ENCODE measurements at places on chromosomes 12 and 14.

GRCh38 chr12:120825337-120825736 lies 78.8 kb downstream of the SPPL3 start:
- DNase-seq, result no peak

DNA sequence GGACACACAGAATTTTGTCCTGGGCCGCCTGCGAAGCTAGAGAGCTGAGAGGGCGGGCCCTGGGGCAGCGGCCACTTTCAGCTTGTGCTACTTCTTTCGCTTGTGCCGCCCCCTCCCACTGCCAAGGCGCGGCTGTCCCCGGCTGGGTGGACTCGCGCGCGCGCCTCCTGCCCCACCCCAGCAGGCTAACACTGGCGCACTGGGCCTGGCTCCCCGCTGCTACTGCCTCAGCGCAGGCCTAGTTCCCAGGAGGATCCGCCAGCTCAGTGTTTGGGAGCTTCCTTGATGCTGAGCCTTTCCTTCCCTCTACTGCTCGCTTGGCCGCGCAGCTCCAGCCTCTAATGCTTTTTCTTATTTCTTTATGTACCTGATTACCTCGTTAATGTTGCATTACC lies 27.4 kb upstream of the METAP2 start:
- DNase-seq, result no peak

- DNase-seq, result no peak
Measured at GRCh38 chr12:68100241-68100640, 59.3 kb downstream of the IFNG start.

DNA sequence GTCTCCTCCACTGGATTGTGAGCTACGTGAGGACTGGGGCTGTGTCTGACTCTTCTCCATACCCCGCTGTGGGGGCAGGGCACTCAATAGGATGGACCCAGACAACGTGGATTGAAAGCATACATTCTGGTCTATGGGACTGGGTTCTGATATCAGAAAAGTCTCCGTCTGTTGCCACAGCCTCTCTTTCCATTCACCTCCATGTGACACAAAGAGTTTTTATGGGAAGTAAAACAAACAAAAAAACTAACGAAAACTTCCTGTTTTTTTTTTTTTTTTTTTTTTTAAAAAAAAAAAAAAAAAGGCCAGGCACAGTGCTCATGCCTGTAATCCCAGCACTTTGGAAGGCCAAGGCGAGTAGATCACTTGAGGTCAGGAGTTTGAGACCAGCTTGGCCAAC lies 44.7 kb downstream of the SLC8A3 start:
- peak; percentile 33 for DNase-seq

GRCh38 chr12:113208041-113208934 lies 13.0 kb upstream of the TPCN1 start:
- peak; percentile 70 for DNase-seq

- DNase-seq, result no peak
Measured at GRCh38 chr12:95554532-95555071, 3.3 kb upstream of the USP44 start.

GRCh38 chr12:72275526-72275925 lies 3.4 kb downstream of the TRHDE start:
- DNase-seq, result no peak

DNA sequence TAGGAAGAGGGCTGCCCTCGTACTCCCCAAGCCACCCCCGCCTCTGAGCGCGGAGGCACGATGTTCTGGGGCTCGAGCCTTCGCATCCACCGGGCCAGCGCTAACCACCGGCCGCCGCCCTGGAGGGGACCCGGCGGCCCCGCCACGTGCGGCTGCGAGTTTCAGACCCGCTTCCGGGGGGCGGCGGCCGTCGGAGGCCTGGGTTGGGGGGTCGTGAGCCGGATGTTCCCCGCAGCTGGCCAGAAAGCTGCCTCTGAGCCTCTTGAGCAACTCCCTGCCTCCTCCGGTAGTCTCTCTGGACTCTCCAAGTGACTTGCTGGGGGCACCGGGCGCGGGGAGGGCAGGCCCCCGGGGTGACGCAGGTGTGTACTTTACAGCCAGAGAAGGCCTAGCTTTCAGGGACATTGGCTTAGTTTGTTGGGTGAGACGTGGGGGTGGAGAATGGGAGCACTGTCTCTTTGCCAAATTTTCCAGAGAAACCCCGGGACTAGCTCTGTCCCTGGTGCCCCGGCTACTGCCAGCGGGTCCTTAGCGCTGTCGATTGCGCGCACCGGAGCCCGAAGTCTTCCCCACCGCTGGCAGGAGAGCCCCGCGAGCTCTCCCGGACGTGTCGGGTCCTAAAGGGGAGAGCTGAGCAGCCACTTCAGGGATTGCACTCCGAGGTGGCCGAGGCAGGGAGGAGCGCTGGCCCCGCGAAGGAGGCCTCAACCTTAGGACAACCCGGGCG lies 15.6 kb downstream of the OTX2 start:
- DNase-seq, result no peak

GRCh38 chr12:124036171-124036598 lies 63.2 kb downstream of the ZNF664 start:
- DNase-seq, result no peak

GRCh38 chr14:60803871-60804270 lies 69.3 kb downstream of the MNAT1 start:
- DNase-seq, result no peak

GRCh38 chr12:15608941-15609340 lies 180.2 kb downstream of the EPS8 start:
- DNase-seq, result no peak

- no peak for DNase-seq
Measured at GRCh38 chr12:71011261-71011660, 90.7 kb upstream of the PTPRR start.

DNA sequence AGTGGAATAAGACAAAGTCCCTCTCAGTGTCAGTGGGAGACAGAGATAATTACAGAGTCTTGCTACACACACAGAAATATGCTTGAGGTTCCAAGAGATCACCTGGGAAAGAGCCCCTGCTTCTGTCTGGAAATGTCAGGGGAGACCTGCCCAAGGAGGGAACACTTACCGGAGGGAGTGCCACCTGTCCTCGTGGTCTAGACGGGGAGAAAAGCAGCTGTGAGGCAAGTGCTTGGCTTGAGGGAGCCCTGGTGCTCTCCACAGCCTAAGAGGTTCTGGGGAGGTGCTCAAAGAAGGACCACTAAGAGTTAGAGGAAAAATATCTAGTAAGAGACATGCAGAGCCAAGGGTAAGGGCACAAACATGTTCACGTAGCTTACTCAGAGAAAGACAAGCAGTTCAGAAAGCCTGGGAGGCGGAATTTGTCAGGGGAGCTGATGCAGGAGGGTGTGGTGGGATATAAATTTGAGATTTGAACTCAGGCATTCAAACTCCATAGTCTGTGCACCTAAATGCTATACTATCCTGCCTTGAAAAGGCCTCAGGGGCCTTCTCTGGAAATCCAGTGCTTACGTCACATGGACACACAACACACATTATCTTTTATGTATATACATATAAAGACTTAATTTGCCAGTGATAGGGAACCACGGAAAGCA lies 38.2 kb upstream of the GNPNAT1 start:
- no peak for DNase-seq

DNA sequence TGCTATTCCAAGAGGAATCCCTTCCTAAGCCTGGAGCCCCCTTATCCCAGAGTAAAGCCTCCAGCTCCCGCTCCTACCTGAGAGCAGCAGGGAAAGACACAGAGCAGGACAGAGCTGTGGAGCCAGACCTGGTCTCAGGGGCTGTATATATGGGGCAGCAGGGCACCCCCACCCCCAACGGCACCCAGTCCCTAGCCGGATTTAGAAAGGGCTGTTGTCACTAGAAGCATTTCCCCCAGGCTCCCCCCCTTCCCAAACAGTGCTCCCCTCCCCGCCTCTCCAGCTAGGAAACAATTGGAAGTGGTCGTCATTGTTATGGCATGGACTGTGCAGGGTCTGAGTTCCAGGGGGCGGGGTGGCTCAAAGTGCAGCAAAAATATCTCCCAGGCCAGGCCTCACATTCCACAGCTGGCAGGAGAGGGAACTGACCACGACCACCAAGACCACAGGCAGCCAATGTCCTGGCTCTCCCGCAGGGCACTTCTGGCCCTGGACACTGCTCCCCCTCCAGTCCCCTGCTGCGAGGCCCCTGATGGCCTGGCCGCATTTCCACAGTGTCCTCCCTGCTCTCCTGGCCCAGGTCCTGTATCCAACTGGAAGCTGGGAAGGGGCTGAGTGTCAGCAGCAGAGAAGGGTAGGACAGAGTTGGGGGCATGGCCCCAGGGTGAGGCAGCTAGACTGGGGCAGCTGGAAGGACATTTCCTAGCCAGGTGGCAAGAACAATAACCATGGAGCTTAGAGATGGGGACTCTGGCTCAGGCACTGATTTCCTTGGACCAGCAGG lies at the start of gene MYH7:
TSS of gene MYH7 (minus strand) at position 118 of the 784 bp plus-strand sequence. CDS start 1,928 bp downstream, outside the sequence.
- no peak for DNase-seq

DNA sequence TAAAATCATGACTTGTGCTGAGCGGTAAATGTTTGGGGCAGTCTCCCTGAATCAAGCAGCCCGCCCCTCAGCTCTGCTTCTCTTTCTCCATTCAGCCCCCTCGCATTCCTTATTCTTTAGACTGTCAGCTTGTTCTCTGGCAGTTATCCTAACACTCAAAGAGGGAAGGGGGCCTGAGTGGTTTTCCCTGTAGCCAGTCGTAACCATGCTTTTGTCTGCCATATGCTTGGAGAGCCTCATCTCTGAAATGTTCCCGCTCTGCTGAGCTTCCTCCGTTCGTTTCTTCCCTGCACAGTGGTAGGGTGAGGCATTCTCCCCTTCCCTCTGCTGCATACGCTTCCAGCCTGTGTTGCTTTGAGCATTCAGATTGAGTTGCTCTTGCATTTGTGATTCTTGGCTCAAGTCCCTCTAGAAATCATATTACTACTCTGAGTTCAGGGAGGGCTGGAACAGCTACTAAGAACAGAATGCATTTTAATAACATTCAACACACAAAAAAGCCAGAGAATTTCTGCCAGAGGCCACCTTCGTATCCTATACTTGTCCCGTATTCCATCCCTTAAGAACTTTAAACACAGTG lies 119.7 kb downstream of the FBXL14 start:
- no peak for DNase-seq

DNA sequence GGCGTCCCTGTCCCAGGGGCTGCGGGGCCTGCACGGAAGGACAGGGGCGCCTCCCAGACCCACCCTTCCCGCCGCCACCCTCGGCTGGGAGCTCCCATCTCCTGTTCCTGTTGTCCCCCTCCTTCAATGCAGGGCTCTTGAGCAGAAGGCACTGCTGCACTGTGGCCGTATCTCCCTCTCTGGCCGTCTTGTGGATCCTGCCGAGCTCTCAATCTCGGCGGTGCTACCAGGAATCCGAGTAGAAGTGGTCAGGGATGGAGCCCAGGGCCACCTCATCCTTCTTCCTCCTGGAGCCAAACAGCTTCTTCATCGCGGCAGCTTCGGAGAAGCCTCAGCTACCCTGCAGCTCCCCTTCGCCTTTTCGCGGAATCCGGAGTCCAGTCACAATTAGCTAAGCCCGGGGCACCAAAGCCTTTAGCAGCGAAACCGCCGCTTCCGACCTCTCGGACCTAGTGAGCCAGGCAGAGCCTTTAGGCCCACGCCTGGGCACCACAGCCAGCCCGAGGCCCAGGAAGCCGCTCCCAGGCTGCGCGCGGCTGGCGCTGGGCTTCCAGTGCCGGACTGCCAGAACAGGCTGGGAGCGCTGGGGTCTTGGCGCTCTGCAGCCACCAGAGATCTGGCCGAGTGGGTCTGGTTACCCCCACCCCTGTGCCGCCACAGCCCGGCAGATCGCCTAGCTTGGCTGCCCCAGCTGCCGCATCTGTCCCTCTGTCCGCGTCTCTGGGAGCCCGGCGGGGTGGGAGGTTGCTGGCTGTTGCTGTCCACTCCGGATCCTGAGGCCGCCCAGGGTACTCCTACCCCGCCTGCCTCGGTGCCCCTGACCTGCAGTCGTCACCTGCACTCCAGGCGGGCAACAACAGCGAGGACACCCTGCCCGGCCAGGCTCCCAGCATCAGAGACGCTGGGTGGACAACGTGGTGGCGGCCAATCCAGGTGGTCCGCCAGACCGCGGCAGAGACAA lies 69.1 kb downstream of the ASCL4 start:
- DNase-seq, result no peak

DNA sequence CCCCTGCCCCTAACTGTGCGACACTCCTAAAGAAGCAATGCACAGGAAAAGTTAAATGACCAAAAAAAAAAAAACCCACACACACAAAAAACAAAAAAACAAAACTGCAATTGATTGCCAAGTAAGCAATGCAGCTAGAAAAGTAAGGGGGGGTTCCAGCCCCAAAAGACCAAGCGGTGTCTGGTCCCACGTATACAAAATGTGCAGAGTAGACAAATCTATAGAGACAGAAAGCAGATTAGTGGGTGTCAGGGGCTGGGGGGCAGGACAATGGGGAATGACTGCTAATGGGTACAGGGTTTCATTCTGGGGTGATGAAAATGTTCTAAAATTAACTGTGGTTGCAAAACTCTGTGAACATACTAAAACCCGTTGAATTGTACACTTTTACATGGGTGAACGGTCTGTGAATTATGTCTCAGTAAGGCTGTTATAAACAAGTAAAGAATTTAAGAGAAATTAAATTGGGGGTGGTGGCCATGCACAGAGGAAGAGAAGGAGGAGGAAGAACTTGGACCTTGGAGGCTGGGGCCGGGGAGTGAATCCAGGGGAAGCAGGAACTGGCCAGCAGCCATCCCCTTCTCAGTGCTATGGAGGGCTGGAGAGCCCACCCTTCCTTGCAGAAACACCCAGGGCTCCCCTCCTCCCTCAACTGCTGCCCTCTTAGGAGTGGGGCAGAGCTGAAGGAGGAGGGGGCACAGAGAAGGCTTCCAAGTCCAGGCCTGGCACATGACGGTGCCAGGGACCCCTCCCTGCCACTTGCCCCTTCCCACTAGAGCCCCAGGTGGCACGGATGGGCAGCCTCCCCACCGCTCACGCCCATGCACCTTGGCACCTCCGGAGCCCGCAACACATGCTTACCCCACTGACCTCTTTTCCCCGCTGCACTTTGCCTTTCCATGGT lies 45.4 kb downstream of the KDM2B start:
- peak; percentile 36 for DNase-seq

- DNase-seq, result no peak
Measured at GRCh38 chr14:75928690-75929181, 53.1 kb downstream of the TGFB3 start.

GRCh38 chr12:55946553-55946952 lies 15.6 kb downstream of the DGKA start:
- DNase-seq, result no peak

DNA sequence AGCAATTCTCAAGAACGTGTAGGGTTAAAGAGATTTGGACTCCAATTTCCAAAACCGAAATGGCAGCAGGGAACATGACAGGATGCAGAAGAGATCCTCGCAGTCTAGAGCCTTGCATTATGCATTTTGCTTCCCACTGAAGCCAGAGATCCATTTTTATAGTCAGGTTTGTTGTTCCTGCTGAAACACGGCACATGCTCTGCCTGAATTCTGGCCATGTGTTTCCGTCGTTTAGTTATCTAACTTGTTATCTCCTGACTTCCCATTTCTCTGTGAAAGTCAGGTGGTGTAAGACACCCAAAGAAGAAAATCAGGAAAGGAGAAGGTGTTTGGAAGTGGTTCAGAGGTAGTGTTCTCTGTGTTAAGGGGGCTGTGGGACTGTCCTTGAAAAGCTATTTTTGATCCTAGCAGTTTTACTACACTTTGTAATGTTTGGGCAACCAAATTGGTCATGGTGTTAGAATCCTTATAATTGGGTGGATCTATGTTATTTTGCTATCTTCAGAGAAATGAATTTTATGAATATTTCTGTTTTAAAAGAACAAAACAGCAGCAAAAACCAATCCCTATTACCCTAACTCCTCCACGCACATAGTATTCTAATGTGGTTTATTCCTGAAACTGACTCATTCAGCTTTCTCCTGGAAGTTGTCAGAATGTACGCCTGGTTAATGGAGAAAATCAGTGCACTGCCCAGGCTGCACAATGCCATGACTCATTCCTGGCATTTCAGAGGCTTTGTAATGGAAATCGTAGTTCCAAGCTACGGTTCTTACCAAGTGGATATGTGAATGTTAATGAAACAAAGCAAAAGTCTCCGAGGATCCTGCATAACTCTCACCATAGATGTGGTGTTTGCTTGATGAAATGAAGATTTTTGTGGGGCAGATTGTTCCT lies 110.1 kb downstream of the SAMD4A start:
- no peak for DNase-seq

Data from inflammatory macrophage treated with lipopolysaccharide for 1 hour (primary cell).